Inflammatory macrophage (primary cell): ENCODE measurements at places on chromosomes 13 and 19.

DNA sequence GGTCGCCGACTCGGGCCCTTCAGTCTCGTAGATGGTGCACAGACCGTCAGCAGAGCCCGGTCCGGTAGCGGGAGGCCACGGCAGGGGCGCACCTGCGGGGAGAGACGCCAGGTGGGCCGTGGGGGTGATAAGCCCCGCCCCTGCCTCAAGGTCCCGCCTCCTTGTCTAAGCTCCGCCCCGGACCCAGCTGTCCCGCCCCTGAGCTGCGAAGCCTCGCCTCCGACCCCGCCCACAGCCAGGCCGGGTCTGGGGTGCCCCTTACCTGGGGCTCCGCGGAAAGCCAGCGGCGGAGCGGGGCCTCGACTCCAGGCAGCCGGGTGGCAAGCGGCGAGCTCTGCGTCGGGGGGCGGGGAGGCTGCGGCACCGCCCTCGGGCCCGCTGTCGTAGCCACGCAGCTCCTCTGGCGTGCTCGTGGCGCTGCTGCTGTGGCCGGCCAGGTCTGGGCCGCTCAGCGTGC, 4.7 kb downstream of the PRR36 start:
- peak; percentile 31 for DNase-seq

GRCh38 chr13:70694996-70695715, 586.9 kb upstream of the KLHL1 start:
- DNase-seq: no peak

- no peak for DNase-seq
These were observed 28.1 kb upstream of the GTF3A start for GRCh38 chr13:27396252-27396846.

GRCh38 chr13:23609874-23610576, 39.8 kb downstream of the TNFRSF19 start:
- DNase-seq: no peak

DNA sequence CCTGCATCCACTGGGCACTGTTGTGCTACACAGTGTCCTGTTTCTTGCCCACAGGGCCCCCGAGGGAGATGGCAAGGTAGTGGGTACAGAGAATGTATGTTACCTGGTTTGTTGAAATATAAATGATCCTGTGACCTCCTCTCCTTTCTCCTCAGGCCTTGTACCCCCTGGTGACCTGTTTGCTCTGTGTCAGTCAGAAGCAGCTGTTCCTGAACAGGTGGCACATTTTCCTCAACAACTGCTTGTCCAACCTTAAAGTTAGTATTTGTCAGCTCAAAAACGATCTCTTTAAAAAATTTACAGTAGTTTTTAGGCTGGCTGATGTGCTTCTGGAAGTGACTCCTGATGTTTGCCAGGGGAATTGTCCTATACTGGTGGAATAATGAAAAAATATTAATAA, 105.1 kb downstream of the FRY start:
- no peak for DNase-seq

- no peak for DNase-seq
These were observed 1345.0 kb upstream of the SLC10A2 start for GRCh38 chr13:104411141-104411765.

GRCh38 chr13:21123956-21124355, 52.4 kb downstream of the SKA3 start:
- no peak for DNase-seq

GRCh38 chr13:45886466-45886865, 34.9 kb upstream of the SIAH3 start:
- no peak for DNase-seq

GRCh38 chr13:60733933-60734332, 336.9 kb downstream of the TDRD3 start:
- no peak for DNase-seq

DNA sequence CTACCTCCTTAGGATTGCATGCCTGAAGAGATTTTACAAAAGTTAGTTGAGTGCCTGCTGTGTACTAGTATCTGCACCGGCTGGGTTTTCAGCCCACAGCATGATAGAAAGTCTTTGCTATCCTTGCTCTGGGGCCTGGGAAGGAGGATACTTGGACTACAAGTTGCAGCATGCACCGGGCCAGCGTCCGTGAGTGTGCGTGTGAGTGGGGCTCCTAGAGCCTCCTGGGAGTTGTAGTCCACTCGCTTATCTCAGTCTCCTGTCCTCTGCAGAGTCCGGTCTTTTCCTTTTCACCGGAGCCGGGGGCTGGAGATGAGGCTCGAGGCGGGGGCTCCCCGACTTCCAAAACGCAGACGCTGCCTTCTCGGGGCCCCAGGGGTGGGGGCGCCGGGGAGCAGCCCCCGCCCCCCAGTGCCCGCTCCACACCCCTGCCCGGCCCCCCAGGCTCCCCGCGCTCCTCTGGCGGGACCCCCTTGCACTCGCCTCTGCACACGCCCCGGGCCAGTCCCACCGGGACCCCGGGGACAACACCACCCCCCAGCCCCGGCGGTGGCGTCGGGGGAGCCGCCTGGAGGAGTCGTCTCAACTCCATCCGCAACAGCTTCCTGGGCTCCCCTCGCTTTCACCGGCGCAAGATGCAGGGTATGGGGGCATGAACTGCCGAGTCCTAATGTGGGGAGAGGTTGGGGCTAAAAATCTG, 20.6 kb downstream of the BRSK1 start:
- DNase-seq: peak; percentile 18

GRCh38 chr13:65677906-65678305, 1552.2 kb downstream of the PCDH9 start:
- no peak for DNase-seq

- no peak for DNase-seq
These were observed 2.1 kb downstream of the P2RY11 start for GRCh38 chr19:10113592-10113963.

GRCh38 chr19:31326329-31327028, 22.8 kb downstream of the TSHZ3 start:
- no peak for DNase-seq

DNA sequence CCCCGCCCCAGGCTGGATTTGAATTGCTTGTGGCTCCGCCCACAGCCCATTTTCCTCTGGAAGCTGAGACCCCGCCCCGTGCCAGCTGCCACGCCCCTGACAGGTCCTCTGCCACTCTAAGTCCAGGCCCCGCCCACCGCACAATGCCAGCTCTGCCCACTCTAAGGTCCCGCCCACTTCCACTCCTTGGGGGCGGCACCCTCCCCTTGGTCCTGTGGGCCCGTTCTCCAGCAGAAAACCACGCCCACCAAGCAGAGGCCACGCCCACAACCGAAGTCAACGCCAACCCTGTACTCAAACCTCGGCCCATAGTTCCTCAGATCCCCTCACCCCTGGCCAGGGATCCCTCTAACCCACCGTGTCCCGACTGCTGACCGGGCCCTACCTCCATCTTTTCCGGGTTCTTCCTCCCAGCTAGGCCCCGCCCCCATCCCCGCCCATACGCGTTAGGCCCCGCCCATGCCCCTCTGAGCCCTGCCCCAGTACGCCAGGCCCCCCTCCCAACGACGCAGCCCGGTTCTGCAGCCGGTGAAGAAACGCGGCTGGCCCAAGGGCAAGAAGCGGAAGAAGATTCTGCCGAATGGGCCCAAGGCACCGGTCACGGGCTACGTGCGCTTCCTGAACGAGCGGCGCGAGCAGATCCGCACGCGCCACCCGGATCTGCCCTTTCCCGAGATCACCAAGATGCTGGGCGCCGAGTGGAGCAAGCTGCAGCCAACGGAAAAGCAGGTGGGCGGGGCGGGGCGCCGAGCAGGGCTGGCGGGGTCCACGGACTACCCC, 1.3 kb downstream of the HMG20B start:
- DNase-seq: peak; percentile 100

DNA sequence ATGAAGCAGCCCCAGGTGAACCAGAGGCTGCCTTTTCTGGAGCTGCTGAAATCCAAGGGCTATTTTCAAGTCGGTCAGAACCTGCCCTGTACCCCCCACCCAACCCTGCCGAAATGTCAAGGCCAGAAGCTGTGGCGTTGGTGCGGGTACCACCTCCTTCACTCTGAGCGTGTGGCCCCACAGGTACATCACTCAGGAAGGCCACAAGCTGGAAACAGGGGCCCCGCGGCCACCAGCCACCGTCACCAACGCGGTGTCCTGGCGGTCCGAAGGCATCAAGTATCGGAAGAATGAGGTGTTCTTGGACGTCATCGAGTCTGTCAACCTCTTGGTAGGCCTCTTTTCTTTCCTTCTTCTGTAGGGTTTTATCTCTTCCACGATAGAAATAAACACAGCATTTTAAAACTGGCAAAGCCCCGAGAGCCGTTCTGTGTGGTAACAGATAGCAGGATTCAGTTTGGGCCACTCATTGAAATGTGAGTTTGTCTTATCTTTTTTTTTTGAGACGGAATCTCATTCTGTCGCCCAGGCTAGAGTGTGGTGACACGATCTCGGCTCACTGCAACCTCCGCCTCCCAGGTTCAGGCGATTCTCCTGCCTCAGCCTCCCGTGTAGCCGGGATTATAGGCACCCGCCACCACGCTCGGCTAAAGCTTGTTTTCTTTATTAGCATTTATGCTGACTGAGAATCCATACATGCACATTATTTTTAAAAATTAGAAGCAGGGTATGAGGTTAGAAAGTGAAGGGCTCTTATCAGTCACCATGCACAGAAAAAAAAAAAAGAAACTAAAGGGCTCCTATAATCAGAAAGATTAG, 11.3 kb downstream of the AP1M1 start:
- no peak for DNase-seq

GRCh38 chr13:98014766-98015165, 61.3 kb downstream of the IPO5 start:
- no peak for DNase-seq

DNA sequence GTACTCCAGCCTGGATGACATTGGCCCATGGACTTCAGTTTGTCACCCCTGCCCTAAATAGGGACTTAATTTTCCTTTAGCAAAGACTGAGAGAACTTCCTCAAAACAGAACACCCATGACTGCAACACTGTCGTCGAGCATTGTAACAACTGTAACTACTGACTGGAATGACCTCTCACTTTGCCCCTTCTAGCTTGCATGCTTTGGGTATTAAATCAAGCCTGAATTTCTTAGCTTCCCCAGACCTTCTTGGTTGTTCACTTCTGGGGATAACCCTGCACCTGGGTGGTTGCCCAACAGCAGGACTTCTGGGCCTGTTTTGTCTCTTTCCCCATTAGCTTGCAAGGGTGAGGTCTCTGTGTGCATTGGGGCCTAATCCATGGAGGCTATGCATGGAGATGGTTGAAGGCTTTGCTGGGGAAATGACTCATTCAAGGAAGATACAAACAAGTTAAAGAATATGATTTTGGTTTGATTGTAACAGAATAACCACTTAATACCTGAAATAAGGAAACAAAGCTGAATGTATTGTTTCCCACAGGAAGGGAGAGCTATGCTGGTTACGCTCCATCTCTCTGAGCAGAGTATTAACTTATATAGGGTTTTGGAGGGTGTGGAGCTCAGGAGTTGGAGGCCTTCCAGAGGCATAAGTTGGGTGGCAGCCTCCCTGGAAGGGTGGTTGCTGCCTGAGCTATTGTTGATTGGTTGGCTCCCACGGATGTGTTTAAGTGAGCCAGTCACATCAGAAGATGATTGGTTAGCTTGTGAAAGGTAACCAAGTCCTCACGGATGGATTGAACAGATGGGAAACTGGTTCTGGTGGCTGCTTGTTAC, 34.7 kb upstream of the UBAC2 start:
- peak; percentile 20 for DNase-seq

- no peak for DNase-seq
These were observed 8.3 kb downstream of the ARHGEF18 start for GRCh38 chr19:7356899-7357627.

DNA sequence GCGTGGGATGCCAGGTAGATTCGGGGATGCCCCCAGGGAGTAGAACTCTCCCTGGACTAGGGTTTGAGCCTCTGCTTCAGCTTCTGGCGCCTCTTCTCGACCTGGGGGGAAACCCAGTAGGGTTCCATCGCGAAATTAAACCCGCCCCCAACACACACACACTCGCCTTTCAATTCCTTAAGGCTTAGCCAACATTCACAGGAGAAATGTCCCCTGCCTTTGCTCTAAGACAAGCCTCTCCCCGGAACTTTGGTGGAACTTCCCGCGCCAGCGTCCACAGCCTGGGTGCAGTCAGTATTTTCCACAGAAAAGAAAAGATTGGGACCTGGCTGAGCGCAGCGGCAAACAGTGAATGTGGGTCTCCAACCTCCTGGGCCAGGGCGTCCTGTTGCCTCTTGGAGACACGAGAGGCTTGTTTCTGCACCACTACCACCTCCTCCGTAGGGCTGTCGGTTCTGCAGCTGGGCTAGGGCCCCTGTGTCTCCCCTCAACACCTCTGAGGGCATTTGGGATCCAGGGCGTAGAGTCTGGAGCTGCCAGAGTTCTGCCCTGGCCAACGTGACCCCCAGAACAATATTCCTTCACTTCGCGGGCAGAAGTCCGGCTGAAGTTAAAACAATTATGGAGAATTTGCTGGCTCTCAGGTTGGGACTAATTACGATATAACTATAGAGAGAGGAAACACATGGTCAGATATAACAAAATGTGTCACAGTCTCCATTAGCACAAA, 3.2 kb downstream of the PDX1 start:
- no peak for DNase-seq

DNA sequence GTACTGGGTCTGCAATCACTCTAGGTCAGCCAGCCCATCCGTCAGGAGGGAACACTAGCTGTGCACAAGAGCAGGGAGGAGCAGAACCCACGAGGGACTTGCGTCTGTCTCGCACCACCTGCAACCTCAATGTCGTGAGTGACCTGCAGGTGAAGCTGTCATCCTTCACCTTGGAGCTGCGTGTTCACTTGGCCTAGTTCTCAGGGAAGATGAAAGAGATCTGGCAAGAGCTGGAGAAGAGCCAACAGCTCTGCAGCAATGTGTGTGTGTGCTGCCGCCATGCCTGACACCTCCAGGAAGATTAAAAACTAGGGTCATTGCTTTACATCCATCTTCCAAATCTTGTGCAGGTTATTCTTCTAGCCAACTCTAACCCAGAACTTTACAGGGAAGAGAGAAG, 117.6 kb upstream of the MRI1 start:
- no peak for DNase-seq

DNA sequence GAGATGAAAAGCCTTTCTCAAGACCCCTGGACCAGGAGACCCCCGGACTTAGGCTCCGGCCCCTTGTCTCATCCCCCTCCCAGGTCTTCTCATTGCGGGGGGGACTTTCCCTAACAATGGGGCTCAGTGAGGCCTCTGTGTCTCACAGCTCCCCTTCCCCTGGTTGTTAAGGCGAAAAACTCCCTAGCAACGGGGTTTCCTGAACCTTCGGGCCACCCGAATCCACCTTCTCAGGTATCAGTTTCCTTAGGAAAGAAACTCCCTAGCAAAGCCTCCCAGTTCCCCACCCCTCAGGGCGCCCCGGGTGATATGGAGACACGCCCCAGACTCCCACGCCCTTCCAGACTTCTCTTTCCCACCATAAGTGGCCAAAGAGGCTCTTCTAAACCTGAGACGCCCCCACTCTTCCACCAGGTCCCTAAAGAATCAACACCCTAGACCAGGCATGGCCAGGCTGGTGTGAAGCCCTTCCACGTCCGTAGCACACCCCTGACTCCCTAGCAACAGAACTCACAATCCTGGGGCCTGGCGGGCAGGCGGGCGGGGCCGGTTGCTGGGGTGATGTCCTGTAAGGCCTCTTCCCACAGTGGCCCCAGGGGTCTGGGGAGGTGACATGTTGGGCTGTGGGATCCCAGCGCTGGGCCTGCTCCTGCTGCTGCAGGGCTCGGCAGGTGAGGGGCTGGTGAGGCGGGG, at the start of gene TMEM190:
Gene TMEM190 (plus strand): TSS at position 586 of the 693 bp plus-strand sequence. CDS start 28 bp downstream, at position 614.
- no peak for DNase-seq
